ENCODE measurements at places on chromosomes 4 and X.

DNA sequence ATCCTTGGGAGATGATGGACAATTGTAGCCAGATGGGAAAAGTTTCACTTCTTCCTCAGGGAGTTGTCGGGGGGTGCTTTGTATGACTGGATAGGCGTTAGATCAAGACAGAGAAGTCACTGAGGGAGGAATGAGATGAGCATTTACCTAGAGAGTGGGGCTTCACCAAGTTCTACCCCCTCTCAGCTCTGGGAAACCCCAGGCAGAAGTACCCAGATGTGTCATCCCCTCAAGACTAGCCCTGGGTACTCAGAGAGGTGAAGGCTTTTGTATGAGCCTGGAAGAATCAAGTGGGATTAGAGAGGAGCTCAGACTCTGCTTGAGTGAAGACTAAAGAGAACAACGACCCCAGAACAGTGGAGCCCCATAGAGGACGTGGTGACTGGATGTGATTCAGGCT is 1.9 kb downstream of the MAGEB1 start:
- no peak for DNase-seq

DNA sequence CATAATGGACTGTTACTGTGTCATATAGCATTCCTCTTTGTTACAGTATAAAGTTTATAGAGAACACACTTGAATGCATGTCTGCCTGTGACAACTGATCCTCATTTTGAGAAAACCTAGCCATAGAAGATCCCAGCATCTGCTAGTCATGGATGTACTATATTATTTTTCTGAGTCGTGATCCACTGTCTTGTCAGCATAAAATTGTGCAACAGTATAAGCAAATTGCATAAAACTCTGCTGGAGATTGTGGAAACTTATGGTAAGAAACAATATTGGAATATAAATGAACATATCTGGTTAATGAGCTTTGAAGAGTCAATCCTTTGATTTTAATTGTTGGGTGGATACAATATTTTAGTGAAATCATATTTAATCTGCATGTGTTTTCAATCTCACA is 3.6 kb downstream of the NEIL3 start:
- DNase-seq: no peak

GRCh38 chrX:40035726-40036125 is 62.0 kb downstream of the BCOR start:
- DNase-seq: no peak

DNA sequence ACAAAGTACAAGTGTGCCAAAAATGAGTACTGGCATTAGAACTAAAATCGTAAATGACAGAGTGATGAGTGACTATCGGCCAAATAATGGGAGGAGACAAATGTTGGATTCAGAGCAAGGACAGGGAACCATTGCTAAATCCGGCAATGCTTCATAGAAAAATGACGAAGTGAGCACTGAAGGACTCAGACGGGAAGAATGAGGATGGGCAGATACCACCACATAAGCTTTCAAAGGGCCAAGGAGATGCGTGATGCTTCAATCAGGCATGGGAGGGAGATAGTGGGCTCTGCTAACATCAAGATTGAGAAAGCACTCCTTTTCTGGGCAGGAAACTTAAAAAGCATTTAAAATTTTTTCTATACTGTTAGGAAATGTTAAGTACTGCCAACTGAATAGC is 21.6 kb downstream of the RBBP7 start:
- DNase-seq: no peak

DNA sequence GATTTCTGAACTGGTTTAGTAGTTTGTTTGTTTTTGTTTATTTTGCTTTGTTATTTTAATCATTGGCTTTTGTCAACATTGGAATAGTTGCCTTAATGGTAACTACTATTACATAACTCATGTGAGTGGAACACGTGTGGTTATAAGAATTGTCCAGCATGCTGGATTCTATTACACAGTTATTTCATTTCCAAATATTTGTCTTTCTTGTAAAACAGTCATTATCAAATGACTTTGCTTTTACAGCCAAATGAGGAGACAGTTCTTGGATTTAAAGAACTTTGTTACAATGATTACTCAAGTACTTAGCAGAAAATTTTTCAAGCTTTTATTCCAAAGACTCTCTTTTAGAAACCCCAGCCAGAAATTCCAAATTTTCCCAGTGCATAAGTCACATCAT is 516.1 kb upstream of the MAGEB2 start:
- no peak for DNase-seq

GRCh38 chr4:82429728-82430192 is 502 bp downstream of the HNRNPDL start:
- DNase-seq: no peak

GRCh38 chrX:15143825-15144121 is 126.1 kb downstream of the ASB9 start:
- no peak for DNase-seq

DNA sequence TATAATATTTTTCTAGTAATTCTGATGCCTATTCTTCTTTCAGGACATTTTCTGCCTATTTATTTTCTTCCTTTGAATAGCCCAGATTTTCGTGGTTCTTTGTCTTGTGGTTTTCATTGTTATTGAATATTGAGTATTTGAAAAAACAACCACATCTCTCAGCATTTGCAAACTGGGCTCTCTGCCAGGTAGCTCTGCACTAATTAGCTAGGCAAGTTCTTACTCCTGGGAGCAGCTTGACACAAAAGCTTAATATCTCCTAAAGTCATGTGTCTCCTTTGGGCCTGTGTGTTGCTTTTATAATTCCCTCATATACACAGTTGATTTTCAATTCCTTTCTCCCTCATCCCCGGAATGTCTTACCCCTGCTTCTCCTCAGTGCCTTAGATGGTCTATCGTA is 413.5 kb upstream of the GRIA3 start:
- no peak for DNase-seq

DNA sequence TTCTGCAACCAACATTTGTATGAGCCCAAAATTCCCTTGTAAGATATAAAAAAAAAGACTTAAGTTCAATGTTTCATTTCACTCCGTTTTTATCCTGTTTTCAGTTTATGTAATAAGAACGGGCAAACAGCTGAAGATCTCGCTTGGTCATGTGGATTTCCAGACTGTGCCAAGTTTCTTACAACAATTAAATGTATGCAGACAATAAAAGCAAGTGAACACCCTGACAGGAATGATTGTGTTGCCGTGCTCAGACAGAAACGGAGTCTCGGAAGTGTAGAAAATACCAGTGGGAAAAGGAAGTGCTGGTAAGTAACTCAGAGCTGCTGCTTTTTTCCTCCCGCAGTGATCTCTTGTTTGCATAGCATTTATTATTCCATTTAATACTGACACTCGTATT is 2.8 kb downstream of the ANKRD37 start:
- no peak for DNase-seq

Data from naive B cell (primary cell).